ENCODE measurements at places on chromosomes 16 and 17. TPM values are rescaled to one million over a fixed set of nuclear protein-coding genes. Genes with fewer than 3 reads are reported as not detected.

GRCh38 chr16:28859326-28859725, 4.3 kb upstream of the SH2B1 start:
- DNase-seq, result no peak

GRCh38 chr16:14378131-14378551, 251.9 kb downstream of the PARN start:
- no peak for DNase-seq

GRCh38 chr17:76398523-76399174, 14.2 kb downstream of the SPHK1 start:
- DNase-seq, result no peak

GRCh38 chr17:77125432-77125901, 15.3 kb upstream of the SEC14L1 start:
- DNase-seq, result no peak

The RAMP2 gene
- polyA plus RNA-seq, result 70.0 TPM
